ENCODE measurements at places on chromosomes 1 and 21.

DNA sequence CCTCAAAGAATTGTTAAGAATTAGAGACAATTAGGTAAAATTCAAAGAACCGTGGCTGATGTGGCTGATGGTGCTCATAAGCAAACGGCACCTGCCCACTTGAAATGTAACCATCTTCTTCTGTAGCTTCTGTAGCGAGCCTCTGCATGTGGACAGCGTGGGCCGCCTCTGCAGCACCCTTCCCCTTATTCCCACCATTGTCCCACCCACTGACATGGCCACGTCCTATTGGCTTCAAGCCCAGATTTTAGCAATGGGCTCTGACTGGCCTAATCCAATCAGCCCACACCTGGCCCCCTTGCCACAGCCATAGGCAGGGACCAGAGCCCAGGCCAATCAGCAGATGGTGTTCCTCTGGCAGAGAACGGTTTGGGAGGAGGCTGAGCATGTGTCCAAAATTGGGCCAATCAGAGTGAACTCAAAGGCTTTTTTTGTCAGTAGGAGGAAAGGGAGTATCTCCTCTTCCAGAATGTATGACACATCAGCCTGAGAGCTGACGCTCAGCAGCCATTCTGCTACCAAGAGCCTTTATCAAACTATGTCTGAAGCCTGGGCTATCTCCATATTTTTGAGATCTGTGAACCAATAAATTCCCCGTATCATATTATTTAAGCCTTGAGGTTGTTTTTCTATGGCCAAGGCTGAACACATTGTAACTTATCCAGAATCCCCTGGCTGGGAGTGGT, 518.5 kb downstream of the SMYD3 start:
- DNase-seq = no peak

DNA sequence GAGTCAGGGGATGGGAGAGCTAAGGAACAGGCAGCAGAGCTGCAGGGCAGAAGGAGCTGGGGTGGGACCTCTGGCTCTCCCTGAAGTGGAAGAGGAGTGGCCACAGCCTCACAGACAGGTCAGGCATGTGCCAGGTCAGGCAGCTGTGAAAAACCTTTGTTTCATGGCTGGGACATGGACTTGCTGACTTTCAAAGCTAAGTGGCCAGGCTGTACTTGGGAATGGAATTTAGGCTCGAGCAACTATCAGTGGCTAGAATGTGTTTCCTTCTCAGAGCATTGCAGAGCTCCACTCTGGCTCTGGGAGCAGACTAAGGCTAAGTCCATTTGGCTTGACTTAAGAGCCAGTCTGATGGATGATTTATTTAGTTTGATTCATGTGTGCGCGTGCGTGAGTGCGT, 385.1 kb downstream of the LMX1A start:
- DNase-seq = no peak

DNA sequence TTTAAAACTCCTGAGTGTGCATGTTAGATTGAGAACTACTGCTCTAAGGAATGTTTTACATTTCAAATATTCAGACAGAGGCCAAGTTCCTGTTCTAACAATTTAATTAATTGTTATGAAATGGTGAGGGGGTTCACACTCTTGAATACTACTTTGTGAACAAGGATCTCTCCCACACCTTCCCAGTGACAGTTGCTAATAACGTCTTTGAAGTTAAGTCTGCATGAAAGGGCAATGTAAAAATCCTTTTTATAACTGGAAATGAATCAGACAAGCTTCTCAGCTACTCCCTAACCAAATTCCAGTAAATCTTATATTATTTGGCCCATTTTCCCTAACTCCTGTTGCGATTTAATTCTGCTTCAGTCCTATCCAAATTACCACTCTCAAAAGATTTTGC, 828.5 kb upstream of the ADAMTS5 start:
- DNase-seq = no peak

DNA sequence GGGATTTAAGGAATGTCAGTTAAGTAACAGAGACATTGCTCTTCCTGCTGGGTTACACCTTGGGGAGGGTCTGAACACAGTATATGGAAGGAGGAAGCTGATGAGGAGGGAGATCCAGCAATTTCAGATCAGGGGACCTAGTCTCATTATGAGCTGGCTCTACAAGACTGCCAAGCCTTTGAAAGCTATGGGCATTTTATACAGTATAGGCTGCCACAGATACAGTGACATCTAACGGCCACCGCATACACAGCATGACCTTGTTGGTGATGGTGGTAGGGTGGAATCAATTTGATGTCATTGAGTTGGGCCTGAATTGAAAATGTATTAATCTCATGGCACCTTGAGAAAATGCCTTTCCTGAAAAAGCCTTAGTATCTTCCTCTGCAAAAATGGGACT, 22.6 kb upstream of the ZP4 start:
- no peak for DNase-seq

- DNase-seq = peak; percentile 74
Observed at GRCh38 chr1:242225767-242226573, 227.1 kb upstream of the MAP1LC3C start.

GRCh38 chr1:51523931-51524330, 4.9 kb upstream of the EPS15 start:
- no peak for DNase-seq

- peak; percentile 65 for DNase-seq
Observed at GRCh38 chr21:33825915-33826314, 89.7 kb downstream of the ATP5PO start.

DNA sequence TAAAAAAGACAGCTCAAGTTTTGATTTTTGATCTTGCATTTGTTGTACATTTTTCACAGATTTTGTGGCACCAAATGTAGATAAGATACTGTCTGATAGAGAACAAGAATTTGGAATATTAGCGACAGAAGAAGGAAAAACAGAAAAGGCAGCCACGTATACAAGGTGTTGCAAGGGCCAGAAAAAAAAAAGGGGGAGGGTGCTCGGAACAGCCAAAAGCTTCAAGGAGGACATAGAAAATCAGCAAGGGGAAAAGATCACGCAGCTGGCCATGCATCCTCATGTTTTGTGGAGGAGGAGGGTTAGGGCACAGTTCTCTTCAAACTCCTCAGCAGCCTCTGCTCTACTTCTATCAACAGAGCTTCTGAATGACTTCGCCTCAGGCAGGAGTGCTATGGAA, 80.7 kb upstream of the MROH9 start:
- no peak for DNase-seq

- DNase-seq = no peak
Observed at GRCh38 chr1:72003092-72003491, 279.2 kb downstream of the NEGR1 start.

DNA sequence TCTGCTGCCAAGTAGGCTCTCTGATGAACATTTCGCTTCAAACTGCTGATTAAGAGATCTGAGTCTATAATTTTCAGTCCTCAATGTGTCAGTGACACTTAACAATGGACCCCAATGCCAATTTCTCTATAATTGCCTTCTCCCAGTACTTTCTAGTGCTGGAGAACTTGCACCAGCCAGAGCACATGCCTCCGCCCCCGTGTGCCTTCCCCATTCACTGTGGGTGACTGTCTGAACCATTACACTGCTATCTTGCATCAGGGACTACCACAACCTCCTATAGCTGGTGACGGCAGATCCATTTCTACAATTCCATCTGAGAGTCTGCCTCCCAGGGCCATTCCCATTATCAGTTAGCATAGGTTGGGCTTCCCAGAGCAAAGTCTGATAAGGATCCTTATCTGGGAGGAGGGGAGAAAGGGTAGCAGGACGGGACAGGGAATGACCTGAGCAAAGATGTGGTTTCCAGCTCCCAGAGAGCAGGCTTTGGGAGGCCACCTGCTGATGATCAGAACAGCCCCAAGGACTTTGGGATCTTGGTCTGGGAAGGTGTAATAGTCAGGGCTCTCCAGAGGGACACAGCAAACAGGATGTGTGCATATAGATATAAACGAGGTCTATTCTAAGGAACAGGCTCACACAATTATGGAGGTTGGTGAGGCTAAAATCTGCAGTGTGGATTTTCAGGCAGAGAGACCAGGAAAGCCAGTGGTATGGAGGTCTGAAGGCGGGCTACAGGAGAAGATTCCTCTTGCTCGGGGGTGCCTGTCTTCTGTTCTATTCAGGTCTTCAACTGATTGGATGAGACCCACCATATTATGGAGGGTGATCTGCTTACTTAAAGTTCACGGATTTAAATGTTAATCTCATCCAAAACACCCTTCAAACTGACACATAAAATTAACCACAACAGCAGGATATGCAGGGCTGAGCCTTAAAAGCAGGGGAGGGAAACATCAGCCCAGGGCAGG, 238.2 kb downstream of the PTPRU start:
- no peak for DNase-seq

GRCh38 chr1:180623579-180624347, 8.1 kb upstream of the XPR1 start:
- peak; percentile 41 for DNase-seq

DNA sequence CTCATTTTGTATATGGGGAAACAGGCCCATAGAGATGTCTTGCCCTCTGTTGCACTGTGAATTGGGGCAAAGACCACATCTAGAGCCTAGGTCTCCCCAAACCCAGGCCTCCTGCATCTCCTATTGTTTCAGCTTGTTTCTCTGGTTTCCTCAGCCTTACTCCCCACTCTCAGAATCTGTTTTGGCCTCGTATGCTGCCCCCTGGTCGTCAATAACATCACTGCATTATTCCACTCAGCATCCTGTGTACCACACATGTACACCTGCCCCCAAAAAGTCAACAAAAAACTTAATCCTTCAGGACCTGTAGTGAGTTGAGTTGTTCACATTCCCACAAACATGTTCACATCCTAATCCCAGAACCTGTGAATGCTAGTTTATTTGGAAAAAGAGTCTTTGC, 184.8 kb downstream of the BRINP2 start:
- peak; percentile 57 for DNase-seq

DNA sequence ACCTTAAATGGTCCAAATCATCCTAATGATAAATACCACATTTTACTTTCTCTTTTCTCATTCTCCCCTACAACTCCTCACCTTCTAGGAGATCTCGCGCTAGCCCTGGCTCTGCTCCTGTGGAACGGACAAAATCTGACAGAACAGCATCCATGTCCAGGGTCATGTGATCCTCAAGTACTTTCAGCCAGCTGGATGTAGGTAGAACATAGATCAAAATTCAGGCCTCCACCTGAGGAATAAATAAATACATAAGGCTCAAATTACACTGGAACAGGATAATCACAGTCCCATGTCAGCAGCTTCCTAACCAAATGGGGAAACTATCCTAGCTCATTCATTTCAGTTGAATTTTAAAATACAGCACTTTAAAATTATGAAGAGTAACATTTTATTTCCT, 33.2 kb downstream of the OTUD7B start:
- no peak for DNase-seq

DNA sequence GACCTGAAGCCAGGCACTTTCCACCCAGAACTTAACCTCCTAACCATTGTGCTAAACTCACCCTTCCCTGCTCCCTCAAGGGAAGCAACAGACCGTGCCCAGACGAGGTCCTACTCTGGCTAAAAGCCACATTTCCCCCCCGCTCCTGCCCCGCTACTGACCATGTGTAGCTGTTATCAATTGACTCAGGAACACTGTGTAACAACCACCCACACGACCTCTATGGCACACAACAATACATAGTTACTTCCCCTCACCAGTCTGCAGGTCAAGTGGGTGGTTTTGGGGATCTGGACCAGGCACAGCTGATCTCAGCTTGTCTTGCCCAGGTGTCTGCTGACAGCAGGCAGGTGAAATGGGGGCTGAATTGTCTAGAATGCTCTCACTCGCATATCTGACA, 40.1 kb downstream of the CAMK2N1 start:
- DNase-seq = no peak

DNA sequence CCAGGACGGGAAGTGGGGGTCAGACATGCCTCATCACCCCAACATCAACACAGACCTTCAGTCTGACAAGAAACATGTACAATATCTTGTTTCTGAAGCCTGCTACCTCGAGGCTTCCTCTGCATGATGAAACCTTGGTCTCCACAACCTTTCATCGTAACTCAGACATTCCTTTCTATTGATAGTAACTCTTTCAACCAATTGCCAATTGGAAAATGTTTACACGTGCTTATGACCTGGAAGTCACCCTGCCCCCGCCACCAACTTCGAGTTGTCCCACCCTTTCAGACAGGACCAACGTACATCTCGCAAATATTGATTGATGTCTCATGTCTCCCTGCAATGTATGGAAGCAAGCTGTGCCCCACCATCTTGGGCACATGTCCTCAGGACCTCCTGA, 159.5 kb downstream of the ETS2 start:
- no peak for DNase-seq

GRCh38 chr1:29849038-29849750, 612.9 kb downstream of the PTPRU start:
- DNase-seq = peak; percentile 23

DNA sequence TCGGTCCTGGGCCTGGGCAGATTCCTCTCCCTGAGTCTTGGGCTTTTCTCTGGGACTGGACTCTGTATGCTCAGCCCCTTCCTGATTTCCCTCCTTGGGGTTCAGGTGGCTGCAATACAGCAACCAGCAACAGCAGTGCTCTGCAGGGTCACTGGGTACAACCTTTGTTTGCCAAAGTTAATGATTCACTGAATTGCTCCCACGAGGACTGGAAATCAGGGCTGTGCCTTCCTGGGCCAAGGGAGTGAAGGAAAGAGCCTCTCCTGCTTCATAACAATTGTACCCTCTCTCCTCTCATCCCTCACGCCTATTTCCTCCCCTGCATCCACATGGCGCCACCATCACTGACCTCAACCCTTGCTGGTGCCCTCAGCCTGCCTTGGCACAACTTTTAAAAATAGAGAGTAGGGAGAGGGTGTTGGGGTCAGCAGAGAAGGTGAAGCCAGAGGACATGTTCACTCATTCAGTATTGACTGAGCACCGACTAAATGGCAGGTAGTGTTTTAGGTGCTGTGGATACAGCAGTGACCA, 52.8 kb upstream of the GOLT1A start:
- DNase-seq = peak; percentile 44

DNA sequence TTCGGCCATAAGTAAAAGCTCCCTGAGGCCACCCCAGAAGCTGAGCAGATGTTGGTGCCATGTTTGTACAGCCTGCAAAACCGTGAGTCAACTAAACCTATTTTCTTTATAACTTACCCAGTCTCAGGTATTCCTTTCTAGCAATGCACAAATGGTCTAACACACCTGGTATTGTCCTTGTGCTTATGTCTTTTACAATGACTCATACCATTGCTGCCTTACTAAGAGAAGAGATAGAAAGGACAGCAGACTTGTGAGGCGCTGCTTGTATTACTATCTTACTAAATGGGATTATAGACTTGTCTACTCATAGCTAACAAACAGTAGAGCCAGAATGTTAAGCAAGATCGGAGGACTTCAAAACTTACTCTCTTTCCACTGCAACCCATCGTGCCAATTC, 18.5 kb upstream of the CYYR1 start:
- DNase-seq = no peak

- DNase-seq = no peak
Observed at GRCh38 chr1:8976896-8977450, 31.3 kb downstream of the CA6 start.

- DNase-seq = no peak
Observed at GRCh38 chr1:199160521-199161318, 521.9 kb downstream of the PTPRC start.

DNA sequence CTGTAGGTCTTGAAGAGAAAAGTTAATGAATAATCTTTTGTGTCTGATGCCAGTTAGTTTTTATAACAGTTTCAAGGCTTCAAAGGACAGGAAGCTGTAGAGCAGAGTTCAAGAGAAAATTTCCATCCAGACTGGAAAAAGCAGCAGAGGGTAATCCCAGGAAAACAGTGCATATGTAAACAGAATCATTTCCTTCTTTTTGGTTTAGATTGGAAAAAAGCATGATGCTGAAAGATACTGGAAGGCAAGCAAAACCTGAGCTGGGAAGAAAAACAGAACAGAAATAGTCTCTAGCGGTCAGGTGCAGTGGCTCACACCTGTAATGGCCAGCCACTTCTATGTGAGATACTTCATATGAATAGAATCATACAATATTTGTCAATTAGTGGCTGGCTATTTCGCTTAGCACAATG, 71.9 kb downstream of the ZSWIM5 start:
- no peak for DNase-seq

- DNase-seq = peak; percentile 72
Observed at GRCh38 chr1:155063550-155064110, at the start of gene EFNA4. Gene EFNA4, plus strand, starts transcription at chr1:155063740. Its CDS starts 84 bp downstream, at chr1:155063824.

Data from fibroblast of mammary gland (primary cell).